Stimulated activated CD4-positive, alpha-beta T cell treated with anti-CD3 and anti-CD28 coated beads, Interleukin-4, amount 100 ng/mL, for 4 hours (primary cell): ENCODE measurements at places on chromosomes 3 and 15.

DNA sequence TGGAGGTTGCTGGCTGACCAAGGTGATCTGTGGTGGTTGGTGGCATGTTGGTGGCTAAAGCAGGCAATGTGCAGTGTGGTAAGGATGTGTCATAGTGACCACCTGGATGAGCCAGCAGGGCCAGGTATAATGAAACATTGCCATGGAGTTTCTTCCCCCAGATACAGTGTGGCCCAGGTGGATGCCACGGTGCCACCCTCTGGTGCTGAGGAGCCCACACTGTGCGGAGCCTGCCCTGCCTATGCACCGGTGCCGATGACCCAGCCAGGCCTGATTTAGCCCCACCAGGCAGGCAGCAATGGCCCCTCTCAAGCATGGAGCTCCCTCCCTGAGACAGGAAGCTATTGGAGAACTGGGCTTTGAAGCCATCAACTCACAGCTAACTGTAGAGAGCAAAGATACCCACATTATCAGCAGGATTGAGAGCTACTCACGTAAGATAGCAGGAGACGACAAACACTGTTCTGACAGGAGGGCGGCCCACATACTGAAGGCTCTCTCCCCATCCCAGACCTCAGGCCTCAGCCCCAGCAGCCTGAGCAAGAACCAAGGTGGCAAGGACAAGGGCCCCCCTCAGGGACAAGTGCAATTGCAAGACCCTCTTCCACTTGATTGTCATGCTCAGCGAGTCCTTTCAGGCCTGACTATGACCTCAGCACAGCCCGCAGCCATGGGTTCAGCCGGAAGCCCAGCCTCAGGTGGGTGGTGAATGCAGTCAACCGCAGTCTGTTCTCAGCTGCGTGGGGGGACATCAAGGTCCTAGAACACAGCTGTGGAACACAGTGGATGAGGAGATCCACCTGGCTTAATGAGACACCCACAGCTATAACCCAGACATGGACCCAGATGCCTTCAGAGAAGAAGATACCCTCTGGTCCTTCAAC is 82.8 kb upstream of the CDV3 start:
- DNase-seq = peak; percentile 52

DNA sequence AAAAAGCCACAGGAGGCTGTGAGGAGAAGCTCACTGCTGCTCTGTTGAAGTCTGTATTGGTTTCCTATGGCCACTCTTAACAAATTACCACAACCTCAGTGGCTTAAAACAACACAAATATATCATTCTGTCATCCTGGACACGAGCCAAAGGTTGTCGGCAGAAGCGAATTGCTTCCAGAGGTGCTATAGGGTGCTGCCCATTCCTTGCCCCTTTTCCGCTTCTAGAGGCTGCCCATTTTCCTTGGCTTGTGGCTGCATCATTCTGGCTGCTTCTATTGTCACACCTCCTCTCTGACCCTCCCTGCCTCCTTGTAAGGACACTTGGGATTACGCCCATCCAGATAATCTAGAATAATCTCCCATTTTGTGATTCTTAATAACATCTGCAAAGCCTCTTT is 6.4 kb upstream of the SACM1L start:
- DNase-seq = no peak

GRCh38 chr3:20080956-20081554 is 40.8 kb downstream of the KAT2B start:
- DNase-seq = no peak

DNA sequence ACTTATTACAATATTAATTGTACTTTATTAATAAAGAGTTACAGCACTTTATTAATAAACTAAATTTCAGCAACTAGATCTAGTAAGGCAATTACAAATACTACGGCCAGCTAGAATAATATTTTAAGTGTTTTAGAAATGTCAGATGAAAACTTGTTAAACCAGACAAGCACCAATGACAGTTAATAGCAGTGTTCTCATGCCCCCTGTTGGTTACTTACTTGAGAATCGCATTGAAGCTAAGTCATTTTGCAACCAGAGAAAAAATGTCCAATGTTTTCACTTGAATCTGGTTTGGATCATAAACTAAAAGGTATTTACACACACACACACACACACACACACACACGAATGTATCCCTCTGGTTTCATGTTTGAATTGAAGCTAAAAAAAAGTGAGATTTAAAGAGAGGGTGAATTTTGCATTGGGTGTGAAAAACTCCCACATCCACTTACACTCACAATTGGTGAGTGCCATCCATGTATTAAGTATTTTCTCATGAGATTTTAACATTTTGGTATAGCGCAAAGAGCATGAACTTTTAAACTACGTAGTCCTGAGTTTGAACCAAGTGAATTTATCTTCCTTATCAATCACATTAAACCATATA is 347.7 kb downstream of the ZBBX start:
- no peak for DNase-seq

DNA sequence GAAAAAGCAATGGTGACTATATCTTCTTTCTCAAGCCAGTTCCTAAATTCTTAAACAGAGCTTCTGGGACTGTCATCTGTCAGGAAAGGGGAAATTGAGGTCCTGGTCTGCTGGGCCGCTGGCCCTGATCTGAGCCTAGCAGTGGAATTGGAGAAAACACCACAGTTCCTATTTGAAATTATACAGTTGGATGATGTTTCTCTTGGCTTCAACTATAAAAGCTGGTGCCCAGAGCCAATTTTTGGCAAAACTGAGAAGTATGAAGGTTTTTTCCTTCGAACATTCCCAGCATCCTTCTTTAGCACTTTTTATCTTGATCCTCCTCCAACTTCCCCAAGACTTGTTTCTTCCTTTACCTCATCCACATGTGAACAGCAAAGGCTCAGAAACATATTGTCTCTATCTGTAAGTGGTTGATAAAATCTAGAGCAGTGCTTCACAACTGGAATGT is 83.9 kb downstream of the CD47 start:
- DNase-seq = no peak

DNA sequence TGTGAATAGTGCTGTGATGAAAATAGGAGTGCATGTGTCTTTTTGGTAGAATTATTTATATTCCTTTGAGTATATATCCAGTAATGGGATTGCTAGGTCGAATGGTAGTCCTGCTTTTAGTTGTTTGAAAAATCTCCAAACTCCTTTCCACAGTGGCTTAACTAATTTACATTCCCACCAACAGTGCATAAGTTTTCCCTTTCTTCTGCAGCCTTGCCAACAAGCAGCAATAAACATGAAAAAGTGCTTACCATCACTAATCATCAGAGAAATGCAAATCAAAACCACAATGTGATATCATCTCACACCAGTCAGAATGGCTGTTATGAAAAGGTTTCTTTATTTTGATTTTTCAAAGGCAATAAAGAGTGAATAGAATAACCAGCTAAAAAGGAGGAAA is 1105.9 kb downstream of the NAALADL2 start:
- DNase-seq = no peak

DNA sequence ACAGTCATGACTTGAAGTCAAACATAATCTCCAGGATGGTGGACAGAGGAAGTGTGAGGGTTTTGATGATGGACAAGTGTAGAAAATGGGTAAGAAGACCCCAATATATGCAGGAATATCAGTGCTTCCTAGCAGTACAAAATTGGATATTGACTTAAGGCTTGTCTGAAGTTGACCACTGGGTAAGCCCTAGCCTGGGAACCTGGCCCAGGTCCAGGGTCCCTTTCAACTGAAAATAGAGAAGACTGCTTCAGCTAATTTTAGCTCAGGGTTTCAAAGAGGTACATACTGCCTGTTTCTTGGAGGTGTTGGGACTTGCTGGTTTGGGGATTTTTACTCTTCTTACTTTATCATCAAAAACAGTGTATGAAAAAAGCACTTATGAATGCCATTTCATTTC is 4.7 kb downstream of the NR1D2 start:
- DNase-seq = no peak

- DNase-seq = no peak
Observed at GRCh38 chr15:70617911-70618287, 145.5 kb downstream of the UACA start.

GRCh38 chr3:11933529-11933928 is 70.7 kb upstream of the SYN2 start:
- DNase-seq = no peak
